ENCODE measurements at places on chromosomes 16 and 17.

DNA sequence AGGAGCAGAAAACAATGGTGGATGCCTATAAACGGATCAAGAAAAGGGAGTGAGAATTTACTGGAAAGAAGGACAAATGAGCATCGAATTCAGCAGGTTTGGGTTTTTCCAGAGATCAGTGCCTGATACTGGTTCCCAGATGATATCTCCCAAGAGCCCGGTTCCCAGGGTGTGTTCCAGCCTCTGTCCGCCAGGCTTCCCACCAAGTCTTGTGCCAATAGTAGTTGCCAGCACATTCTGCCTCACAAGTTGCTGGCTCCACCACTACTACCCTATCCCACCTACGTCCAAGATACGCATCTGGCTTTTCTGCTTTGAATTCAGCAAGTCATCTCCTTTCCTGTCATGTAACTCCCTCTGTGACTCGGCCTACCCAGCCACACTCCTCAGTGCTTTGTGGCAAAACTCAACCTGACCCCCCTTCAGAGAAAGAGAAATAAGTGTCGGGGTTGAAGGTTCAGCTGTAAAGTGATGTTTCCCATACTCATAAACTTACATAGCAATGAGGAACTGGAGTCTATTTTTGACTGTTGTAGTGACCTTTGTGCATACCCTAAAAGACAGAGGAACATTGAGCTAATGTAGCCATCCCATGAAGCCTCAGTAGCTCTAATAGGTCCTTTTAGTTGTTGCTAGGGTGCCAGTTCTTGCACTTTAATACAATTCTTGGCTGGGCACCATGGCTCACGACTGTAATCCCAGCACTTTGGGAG is 277.0 kb downstream of the IRX3 start:
- DNase-seq, result no peak

DNA sequence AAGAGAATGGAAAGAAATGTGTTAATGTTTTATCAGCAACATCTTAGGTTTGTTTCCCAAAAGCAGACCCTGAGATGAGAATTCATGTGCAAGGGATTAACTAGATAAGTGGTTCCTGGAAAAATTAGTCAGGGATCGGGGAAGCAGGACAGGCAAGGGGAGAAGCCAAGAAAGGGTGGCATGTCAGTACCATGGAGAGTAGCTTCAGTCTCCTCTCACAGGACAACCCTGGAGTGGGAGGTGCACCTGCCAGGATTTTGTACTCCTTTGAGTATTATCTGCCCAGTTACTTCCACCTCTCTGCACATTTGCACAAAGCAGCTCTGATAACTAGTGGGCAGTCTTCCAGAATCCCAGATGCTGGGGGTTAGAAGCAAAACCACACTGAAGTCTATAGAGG is 117.0 kb downstream of the RGS9 start:
- DNase-seq, result no peak

GRCh38 chr17:79062691-79063090 is 11.9 kb upstream of the ENGASE start:
- DNase-seq, result no peak

- DNase-seq, result no peak
Observed at GRCh38 chr17:63445065-63445464, 1.0 kb downstream of the CYB561 start.

DNA sequence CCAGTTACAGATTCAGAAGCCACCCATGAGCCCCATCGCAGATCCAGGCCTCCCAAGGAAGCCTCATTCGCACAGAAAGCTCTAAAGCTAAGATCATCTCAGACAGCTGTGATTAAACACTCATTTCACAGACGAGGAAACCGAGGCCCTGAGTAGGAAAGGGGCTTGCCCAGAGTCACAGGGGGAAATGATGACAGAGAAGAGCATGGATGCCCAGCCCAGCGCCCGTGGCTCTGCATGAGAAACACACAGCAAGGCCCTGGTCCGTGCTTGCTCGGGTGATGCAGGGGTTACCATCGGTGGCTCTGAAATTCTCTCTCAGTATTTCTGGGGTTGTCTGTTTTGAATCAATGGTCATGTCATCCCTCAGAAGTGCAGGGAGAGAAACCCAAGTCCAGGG is 109.6 kb downstream of the C16orf78 start:
- no peak for DNase-seq

GRCh38 chr17:33966410-33967059 is 288.6 kb upstream of the CCL2 start:
- DNase-seq, result no peak

GRCh38 chr16:35449663-35450062 is 1990.3 kb downstream of the TP53TG3F start:
- no peak for DNase-seq

GRCh38 chr17:75142236-75142971 is 10.9 kb upstream of the NT5C start:
- no peak for DNase-seq

DNA sequence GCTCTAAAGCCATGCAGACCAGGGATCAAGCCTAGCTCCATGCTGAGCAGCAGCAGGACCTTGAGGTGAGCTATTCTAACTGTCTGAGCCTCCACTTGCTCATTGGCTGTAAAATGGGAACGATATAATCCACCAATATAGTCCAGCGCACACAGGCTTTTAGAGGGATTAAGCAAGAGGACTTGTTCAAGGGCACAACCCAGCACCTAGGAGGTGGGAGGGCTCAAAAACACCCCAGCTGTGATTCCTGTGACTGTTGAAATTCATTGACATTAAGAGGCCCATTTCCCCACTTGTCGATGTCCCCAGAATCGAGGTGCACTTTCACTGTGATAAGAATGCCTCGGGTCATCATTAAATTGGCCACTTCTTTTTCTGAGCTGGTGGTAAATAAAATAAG is 4.1 kb downstream of the USH1G start:
- no peak for DNase-seq

- DNase-seq, result no peak
Observed at GRCh38 chr17:79216826-79217225, 142.2 kb downstream of the ENGASE start.

- no peak for DNase-seq
Observed at GRCh38 chr16:58464916-58465731, 34.8 kb upstream of the NDRG4 start.

- peak; percentile 27 for DNase-seq
Observed at GRCh38 chr17:39739885-39740356, 2.2 kb downstream of the GRB7 start.

GRCh38 chr16:54632322-54633220 is 298.1 kb upstream of the IRX5 start:
- no peak for DNase-seq

- DNase-seq, result no peak
Observed at GRCh38 chr16:1137604-1138003, 15.3 kb upstream of the CACNA1H start.

GRCh38 chr16:7964167-7964566 is 626.1 kb downstream of the TMEM114 start:
- DNase-seq, result no peak

DNA sequence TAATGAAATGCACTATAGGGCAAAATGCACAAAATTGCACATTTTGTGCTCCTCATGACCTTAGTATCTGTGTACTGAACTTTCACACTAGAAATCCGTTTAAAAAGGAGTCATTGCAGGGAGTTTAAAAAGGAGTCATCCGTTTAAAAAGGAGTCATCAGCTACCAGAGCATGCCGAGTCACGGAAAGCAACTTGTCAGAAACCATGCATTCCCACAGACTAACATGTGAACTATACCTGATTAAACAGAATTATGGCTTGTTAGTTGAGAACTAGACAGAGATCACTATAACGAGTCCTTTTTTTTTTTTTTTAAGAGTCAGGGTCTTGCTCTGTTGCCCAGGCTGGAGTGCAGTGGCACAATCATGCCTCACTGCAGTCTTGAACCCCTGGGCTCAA is 35.9 kb downstream of the SLC6A4 start:
- no peak for DNase-seq

GRCh38 chr16:68356249-68356918 is 45.6 kb downstream of the PRMT7 start:
- DNase-seq, result no peak

GRCh38 chr16:58889516-58889915 is 155.4 kb upstream of the GOT2 start:
- no peak for DNase-seq

DNA sequence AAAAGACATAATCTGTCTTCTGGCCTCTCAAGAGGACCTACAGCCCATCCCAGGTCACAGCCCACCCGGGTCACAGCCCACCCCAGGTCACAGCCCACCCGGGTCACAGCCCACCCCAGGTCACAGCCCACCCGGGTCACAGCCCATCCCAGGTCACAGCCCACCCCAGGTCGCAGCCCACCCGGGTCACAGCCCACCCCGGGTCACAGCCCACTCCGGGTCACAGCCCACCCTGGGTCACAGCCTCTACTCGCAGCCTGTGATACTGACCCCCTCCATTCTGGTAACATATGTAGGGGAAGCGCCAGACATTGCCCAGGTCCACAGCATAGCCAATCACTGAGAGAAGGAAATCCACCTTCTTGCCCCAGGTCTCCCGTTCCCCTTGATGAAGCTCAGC is 14.2 kb downstream of the SLC6A4 start:
- no peak for DNase-seq

GRCh38 chr16:22675745-22676540 is 138.0 kb upstream of the HS3ST2 start:
- no peak for DNase-seq

DNA sequence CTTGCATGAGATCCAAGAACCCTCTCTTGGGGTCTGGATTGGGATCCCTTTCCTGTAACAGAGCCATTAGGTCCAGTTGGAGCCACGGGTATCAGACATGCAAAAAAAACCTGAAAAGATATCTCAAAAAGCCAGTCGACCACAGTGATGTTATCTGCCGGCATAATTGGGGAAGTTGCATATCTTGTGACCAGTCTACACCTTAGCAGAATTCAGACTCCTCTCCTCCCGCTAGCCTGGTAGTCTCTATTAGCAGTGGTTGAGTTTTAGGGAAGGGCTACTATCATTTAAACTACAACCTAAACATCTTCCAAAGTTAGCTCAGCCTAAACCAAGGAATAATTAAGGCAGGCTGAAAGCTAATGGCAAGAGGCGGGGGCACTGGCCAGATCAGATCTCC is 16.2 kb upstream of the PSMD7 start:
- no peak for DNase-seq

DNA sequence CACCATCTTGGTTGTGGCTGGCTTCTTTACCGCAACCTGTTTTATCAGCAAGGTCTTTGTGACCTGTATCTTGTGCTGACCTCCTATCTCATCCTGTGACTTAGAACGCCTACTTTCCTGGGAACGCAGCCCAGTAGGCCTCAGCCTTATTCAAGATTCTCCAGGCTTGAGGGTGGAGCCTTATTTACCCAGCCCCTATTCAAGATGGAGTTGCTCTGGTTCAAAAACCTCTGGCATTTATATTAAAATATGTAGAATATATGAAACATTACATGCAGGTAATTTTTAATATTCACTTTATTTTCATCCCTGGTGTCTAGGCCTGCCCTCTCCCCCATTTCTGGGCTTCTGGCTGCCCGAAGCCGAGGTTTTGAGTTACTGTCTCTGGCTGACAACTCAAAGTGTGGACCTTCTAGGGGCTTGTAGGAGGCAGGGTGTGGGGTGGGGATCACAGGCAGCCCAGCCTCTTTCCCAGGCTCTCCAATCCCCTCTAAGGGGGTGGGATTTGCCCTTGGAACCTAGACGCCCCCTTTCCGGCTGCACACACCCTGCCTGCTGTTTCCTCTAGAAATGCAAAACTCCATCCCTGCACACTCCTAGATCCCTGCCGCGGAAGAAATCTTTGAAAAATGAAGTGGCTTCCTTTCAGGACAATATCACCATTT is 152.0 kb downstream of the KCNJ12 start:
- DNase-seq, result no peak

DNA sequence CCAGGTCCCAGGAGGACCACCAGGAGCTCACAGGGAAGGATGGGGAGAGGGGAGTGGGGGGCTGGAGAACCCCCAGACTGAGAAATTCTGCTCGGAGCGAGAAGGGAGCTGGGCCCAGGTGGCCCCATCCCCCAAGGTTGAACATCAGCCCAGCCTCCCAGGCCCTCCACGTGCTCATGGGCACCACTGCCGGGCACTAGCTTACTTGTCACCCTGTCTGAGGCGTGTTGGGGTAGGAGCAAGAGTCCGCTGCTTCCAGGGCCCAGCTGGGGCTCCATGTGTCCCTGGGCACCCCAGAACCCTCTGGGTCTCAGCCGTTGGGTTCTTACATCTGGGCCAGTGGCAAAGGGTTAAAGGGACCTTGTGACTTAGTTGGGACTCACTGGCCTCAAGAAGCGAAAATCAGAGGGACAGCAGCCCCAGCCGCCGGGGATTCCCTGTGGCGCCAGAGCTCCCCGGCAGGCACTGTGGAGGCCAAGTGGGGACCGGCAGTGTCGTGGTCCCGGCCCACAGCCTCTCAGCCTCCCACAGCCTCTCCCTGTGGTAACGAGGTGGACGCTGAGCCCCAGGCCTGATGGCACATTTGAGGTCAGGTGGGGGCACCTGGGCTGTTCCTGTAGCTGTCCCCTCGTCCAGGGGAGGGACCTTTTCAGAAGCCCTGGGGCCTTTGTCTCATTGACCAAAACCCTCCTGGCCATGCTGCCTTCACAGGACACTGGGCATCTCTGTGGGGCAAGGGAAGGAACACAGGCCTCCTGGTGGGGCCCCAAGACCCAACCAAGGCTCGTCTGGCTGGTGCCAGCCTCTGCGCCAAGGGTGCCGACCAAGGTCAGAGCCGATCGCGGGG is 33.7 kb upstream of the CDH15 start:
- DNase-seq, result no peak

DNA sequence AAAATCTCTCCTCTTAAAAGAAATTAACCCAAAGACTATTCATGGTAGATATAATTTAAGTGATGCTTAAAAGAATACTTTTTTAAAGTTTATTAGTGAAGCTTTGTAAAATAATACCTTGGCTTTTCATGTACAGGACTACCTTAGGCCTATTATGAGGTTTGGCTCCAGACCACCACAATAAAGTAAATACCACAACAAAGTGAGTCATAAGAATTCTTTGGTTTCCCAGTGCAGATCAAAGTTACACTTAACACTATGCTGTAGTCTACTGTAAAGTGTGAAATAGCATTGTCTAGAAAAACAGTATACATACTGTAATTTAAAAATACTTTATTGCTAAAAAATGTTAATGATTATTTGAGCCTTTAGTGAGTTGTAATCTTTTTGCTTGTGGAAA is 31.7 kb downstream of the CLTC start:
- DNase-seq, result no peak

GRCh38 chr16:58021661-58022551 is 3.6 kb upstream of the MMP15 start:
- peak; percentile 79 for DNase-seq

- DNase-seq, result no peak
Observed at GRCh38 chr16:20838240-20838639, 31.9 kb downstream of the REXO5 start.

- no peak for DNase-seq
Observed at GRCh38 chr16:35011-35677, 18.3 kb downstream of the POLR3K start.

DNA sequence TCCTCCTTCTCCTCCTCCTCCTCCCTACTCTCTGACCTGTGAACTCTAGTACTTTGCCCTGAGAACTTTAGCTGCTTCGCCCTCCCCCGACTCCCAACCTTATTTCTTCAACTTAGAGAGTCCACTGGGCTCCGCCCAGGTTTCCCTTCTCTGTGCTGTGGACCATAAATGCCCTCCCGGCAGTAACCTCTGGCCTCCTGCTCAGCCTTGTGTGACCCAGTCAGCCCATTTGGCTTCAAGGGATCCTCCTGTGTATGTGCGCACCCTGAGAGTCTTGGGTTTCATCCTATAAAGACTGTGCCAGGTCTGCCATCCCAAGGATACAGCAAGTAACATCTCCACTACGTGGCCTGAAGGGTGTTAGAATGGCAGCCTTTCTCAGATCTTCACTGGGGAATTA is 275.6 kb upstream of the C16orf82 start:
- DNase-seq, result no peak
